ENCODE measurements at places on chromosomes 1 and 21.

- no peak for DNase-seq
Measured at GRCh38 chr1:22096463-22096862, 44.0 kb downstream of the CDC42 start.

- DNase-seq, result no peak
Measured at GRCh38 chr1:221873673-221874072, 131.8 kb upstream of the DUSP10 start.

GRCh38 chr1:1106510-1107221, 9.2 kb downstream of the C1orf159 start:
- DNase-seq, result no peak

GRCh38 chr1:116994411-116994810, 7.1 kb upstream of the CD101 start:
- DNase-seq, result no peak

DNA sequence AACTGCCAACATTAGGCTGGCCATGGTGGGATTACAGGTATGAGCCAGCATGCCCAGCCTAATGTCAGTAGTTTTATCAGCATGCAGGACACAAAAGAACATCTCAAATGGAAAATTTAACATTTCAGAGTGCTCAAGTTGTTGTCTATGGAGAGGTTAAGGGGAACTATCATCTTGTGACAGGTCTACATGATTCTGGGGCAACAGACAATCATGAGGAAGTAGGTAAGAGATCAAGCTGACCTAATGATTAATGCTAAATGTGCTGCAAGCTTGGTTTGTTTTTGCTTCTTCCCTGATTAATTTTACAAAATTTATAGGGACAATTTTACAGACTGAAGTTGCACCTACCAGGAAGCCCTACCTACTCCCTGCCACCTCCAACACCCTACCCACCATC, 36.6 kb downstream of the FMO4 start:
- DNase-seq, result no peak

DNA sequence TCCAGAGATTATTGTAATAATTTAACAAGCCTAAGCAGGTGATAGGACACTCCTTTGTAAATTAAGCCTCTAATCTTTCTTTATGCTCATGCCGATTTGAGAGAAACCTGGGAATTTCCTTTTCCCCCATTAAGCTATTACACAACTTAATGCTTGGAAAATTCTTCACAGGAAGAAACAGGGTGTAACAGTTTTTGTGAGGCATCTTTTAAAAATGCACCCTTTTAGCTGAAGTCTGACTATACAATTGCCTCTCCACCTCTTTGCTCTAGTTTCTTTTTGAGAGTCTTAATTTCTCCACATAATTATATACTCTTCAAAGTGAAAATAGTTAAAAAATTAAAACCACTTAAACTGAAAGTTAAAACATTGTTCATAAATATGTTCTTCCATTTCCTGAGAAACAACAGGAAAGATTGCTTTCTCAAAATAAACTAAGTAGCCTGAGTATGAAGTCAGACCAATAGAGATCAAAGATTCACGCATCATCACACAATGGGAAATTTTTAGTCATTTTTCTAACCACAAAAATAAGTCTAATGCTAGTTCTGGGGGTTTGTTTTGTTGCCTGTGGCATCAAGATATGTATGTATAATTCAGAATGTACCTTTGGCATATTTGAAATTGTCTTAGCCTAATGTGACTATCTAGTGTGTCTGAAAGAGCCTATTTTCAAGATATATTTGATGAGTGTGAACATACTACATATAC, 34.7 kb downstream of the LRRC8D start:
- DNase-seq, result no peak

GRCh38 chr1:168567007-168567406, 9.4 kb upstream of the XCL1 start:
- DNase-seq, result no peak

- no peak for DNase-seq
Measured at GRCh38 chr1:66925558-66925910, 744 bp downstream of the MIER1 start.

DNA sequence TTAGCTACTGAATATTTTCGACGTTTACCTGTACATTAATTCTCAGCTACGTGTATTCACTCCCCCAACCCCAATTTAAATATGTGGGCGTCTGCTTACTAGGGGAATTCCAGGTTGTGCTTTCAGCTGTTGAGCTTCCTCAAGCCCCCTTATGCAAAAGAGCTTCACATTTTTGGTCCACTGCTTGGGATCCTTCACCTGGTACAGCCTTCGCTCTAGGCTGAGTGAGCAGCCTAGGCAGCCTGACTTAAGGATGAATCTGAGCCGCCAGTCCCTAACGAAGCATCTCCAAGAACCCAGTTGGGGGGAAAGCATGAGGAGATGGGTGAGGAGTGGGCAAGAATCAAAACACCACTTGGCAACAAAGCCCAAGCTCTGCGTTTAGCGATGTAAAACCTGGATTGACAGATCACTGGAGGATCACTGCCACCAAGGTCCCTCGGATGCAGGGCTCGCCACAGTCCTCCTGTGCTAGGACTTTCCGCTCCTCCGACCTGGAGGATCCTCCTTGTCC, 674 bp downstream of the BCL10 start:
- no peak for DNase-seq

DNA sequence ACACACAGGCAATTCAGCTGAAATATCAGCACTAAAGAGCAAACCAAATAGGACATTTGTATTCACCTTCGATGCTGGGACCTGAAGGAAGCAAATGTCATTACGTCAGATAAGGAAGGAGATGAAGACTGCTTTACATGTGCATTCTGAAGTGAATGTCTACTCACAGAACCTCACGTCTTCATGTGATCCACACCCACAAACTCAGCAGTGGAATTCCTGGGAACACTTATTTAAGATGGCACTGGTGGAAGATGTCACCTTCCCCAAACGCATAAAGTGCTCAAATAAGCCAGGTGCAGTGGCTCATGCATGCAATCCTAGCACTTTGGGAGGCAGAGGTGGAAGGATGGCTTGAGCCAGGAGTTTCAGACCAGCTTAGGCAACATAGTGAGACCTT, 11.4 kb downstream of the PGBD5 start:
- no peak for DNase-seq

- no peak for DNase-seq
Measured at GRCh38 chr21:40080385-40080784, 213.1 kb downstream of the PCP4 start.

All from Right ventricle myocardium inferior (tissue), 1 donor.